Fibroblast of lung (primary cell): ENCODE measurements at places on chromosomes 12 and 14. TPM values are rescaled to one million over a fixed set of nuclear protein-coding genes. Genes with fewer than 3 reads are reported as not detected.

The CCDC196 gene
- not detected in 2 replicates for total RNA-seq

The USP44 gene
- total RNA-seq, result 27.2 and 27.4 TPM in 2 replicates

- peak; percentile 30 for DNase-seq
Observed at GRCh38 chr12:96400631-96401075, 414 bp upstream of the CDK17 start.

The MMP14 gene
- 346 and 375 TPM in 2 replicates for total RNA-seq

GRCh38 chr12:56948881-56949280, 8.5 kb downstream of the RDH16 start:
- DNase-seq, result no peak

DNA sequence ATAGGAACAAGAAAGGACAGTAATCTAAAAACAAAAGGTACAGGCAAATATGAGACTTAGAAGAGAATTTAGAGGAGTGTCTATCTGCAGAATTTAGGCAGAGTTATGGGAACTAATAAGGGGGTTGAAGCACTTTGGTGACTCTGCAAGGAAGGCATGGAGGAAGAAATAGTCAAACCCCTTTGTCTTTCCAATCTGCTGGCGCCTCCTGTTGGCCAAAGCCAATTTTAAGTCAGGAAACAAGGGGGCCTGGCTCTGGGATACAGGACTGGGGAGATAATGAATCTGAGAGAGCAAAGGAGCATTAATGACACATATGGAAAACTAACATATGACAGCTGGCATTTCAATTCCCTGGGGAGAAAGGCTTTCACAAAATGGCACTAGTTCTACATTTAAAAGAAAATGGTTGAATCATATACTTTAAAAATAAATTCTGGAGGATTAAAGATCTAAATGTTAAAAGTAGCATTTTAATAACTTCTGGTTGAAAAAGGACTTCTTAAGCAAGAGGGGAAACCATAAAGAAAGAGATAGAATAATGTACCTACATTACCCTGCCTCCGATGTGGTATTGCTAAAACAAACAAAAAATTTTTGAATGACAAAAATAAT, 48.5 kb upstream of the CSRP2 start:
- peak; percentile 29 for DNase-seq

DNA sequence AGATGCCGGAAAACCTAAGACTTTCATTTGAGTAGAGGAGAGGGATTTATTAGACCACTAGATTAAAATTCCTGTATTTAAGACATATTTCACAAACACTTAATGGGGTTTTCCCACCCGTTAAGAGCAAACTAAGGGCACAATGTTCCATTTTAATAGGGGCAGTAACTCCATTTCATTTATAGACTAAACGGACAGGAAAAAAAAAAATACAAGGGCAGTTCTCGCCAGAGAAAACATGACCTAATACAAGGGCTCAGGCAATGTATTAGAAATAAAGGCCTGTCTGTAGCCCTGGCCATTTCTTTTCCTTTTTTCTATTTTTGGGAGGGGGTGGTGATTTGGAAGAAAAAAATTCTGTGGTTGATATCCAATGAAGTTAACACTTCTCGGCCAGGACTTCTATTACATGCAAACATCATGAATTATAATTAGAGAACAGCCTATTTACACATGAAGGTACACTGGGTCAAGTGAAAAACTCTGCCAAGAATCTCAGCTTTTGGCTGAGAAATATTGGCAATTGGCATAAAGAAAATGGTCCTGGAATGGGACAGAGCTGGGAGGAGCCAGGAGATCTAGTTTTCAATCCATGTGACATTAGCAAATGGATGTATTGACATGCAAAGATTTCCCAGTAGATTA, 641.1 kb upstream of the TBX3 start:
- peak; percentile 42 for DNase-seq

The LRTM2 gene
- not detected in 2 replicates for total RNA-seq

DNA sequence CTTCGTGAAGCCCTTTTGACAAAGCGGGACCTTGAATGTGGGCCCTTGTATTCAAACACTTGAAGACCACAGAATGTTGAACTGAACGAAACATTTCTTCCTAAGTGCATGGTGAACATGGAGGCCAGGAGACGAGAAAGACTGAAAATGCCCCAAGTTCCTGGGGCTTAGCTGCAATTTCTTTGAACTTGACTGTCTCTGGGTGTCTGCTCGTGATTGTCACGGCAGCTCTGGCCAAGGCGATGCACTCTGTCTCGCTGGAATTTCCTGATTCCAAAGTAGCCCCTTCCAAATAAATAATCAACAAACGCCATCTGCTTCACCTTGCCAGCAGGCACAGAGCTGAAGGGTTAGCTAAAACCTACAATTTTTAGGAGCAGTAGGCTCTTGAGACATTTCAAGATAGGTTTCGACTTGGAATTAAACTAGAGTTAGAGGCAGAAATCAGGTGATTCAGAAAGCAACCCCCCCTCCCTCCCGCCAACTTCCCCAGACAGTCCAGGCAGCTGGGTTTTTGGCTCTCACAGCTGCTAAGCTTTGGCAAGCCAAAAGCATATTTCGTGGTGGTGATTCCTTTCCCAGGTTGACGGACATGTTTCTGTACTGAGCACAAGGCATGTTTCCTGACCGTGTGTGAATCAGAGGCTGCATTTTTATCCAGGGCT, 13.5 kb upstream of the IRF2BPL start:
- peak; percentile 95 for DNase-seq

The BCL2L14 gene
- total RNA-seq, result not detected in 2 replicates
